ENCODE measurements at places on chromosomes 2 and 18. TPM values are rescaled to one million over a fixed set of nuclear protein-coding genes. Genes with fewer than 3 reads are reported as not detected.

DNA sequence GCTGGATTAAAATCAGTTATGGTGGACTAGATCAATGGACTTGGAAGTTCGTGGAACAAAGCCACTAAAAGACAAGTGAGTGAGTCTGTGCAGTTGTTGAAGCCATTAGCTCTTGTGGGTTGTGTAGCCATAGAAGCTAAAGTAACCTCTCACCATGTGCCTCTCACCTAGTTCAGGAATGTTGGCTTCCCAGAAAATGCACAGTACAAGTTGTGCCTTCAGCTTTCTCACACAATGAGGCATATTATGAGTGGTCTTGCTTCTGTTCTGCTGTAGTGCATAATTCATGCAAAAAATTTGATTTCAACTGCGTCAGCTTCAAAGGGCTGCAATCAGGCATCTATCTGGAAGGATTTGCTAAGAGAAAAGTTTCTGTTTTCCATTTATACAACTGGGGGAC, 26.2 kb downstream of the CERS6 start:
- DNase-seq, result no peak

GRCh38 chr2:179579800-179580199, 281.6 kb downstream of the ZNF385B start:
- DNase-seq, result no peak

DNA sequence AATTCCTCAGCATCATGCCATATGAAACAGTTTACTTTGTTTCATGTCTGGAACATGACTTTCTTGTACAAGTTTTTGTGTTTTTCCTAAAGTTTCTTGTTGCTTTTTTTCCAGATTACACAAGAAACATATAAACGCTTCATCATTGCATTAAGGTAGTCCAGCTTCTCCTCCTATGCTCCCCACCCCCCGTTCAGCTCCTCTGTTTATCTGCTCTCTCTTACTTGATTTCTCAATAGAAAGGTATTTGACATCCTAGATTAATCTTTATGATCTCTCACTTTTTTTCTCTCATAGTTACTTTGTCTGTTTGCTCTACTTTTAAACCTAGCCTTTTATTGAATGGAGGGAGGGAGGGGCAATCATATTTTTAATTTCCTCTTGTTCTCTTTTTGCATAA, 25.4 kb downstream of the SLC40A1 start:
- DNase-seq, result no peak

GRCh38 chr2:233835230-233836186, 18.8 kb downstream of the HJURP start:
- DNase-seq, result no peak

DNA sequence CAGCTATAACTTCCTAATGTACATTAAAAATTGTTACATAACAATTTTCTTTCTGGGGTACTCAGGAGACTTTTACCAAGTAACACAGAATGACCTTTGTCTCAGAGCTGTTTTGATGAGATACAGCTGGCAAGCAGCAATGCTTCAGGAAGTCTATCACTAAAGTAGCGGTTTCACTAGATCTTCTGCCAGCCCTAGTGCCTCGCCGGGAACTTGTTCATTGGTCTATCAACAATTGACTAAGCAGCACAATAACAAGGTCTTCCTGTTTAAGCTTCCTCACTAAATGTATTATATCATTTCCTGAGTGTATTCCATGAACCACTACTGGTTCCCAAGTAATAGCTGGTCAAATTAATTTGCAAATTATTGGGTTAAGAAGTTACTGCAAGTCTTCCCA, 69.2 kb downstream of the TRIP12 start:
- no peak for DNase-seq

GRCh38 chr18:76662626-76663025, 159.7 kb upstream of the ZNF236 start:
- DNase-seq, result no peak

GRCh38 chr2:168118733-168119514, 128.5 kb downstream of the STK39 start:
- no peak for DNase-seq

VWC2L gene
- total RNA-seq, result not detected

NTSR2 gene
- total RNA-seq, result not detected

NT5C1B gene
- total RNA-seq, result not detected

GPR39 gene
- 0.64 TPM for total RNA-seq

All from ascending aorta (tissue), 2 donors.